IPS DF 19.7 (cell line): ENCODE measurements at places on chromosomes 2 and 18.

- DNase-seq: no peak
These were observed 45.8 kb upstream of the CDKL4 start for GRCh38 chr2:39289609-39290008.

DNA sequence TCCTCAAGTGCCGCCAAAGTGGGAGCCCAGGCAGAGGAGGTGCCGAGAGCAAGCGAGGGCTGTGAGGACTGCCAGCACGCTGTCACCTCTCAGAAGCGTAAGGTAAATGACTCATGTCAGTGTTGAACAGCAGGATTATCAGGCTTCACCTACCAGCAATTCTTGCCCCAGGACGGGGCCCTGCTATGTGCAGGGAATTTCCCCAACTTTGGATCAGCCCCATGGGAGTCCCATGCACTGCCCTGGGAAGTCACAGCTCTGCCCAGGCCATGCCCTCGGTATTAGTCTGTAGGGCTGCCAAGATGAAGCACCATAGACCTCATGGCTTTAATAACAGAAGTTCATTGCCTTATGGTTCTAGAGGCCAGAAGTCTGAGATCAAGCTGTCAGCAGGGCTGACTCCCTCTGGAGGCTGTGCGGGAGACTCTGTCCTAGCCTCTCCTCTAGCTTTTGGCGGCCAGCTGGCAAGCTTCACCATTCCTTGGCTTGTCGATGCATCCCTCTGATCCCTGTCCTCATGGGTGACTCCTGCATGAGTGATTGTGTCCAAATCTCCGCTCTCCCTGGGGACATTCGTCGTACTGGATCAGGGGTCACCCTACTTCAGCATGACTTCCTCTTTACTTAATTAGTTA lies 55.9 kb downstream of the TRPM8 start:
- DNase-seq: no peak

- DNase-seq: peak; percentile 17
These were observed 437.7 kb downstream of the SATB2 start for GRCh38 chr2:199019898-199020507.

GRCh38 chr2:167293943-167294775 lies 405.9 kb downstream of the XIRP2 start:
- no peak for DNase-seq

DNA sequence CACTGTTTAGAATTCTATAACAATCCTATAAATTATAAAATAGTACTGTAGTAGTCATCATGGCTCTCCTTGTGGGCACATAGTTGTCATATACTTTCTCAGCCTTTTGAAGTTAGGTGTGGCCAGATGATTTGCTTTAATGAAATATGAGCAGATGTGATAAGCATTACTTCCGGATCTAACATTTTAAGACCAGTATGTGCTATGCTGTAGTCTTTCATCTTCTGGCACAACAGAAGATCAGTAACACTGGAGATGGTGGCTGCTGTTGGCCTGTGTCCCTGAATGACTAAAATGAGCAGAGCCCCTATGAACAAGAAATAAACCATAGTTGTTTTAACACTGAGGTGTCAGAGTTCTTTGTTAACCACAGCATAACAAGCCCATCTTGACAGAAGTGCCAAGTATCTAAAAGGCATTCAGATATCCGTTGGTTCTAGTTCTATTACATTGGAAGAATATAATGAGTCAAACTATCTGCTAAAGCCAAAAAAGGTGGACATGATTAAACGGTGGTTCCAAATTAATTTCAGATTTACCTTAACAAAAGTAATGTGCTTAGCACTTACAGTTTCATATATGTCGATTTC lies 6.3 kb downstream of the MEX3C start:
- DNase-seq: no peak

GRCh38 chr18:37684590-37684989 lies 119.0 kb upstream of the CELF4 start:
- DNase-seq: no peak

GRCh38 chr2:128474962-128475361 lies 156.3 kb upstream of the HS6ST1 start:
- no peak for DNase-seq

GRCh38 chr2:119823734-119824334 lies 64.1 kb downstream of the PTPN4 start:
- no peak for DNase-seq

DNA sequence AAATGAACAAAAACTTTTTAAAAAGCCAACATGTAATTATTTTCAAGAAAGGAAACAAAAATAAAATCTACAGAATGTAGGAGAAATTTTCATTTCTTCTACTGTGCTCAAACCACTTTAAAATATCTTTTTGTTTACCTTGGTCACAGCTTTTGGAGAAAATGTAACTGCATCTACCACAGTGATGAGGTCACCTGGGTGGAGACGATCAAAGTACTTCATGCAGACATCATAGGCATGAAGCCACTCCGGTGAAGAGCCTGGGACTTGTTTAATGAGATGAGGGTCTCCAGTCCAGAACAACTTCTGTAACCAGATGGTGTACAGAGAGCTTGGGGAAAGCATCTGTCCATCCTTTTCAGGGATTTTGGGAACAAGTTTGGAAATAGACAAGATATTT lies 285.8 kb downstream of the NBAS start:
- no peak for DNase-seq

DNA sequence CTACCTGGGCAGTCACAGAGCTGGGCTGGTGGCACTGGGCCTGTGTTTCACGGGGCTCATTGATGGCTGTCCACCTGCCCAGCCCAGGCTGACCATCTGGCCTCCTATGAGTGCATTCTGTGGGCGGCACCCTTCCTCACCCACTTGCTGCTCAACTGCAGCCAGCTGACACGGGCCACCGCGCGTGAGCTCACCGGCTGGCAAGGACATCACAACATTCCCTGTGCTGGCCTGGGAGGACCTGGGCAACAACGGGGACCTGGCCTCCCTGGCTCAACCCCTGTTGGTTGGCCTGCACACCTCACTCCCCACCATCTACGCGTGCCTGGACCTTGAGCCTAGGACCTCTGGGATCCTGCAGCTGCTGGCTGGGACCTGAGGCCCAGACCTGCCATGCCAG lies 98.2 kb upstream of the DTNA start:
- no peak for DNase-seq

DNA sequence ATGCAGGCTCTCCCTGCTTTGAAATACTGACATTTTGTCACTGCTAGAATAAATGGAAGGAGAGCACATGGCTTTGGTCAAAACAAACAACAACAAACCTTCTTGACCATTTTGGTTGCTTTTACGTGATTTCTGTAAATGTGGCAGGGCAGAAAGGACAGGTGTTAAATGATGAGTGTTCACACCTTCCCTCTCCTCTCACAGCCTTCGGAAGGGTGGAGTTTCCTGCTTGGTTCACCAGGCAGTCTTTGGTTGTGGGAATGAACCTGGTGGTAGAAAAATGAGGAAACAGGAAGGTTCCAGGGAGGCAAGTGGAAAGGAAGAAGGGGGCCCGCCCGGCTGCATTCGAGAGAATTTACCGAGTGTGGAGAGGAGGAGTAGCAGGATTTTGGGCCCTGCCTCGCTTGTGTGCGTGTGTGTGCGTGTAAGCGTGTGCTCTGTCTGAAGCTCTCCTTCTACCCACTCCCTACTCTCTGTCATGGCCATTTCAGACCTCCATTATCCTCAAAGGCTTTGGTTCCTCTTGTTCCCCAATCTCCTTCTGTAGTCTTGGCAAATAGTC lies 23.7 kb upstream of the SPP2 start:
- no peak for DNase-seq

DNA sequence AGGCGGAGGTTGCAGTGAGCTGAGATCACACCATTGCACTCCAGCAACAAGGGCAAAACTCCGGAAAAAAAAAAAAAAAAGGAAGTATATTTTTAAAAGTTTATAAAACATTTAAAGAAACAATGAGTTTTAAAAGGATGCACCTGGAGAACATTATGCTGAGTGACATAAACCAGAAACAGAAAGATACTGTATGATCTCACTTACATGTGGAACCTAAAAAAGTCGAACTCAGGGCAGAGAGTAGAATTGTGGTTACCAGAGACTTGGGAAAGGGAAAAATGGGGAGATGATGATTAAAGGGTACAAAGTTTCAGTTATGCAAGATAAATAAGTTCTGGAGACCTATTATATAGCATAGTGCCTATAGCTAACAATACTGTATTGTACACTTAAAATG lies 52.8 kb upstream of the RTN4 start:
- no peak for DNase-seq

- DNase-seq: no peak
These were observed 61.4 kb upstream of the SIX3 start for GRCh38 chr2:44880125-44880483.

DNA sequence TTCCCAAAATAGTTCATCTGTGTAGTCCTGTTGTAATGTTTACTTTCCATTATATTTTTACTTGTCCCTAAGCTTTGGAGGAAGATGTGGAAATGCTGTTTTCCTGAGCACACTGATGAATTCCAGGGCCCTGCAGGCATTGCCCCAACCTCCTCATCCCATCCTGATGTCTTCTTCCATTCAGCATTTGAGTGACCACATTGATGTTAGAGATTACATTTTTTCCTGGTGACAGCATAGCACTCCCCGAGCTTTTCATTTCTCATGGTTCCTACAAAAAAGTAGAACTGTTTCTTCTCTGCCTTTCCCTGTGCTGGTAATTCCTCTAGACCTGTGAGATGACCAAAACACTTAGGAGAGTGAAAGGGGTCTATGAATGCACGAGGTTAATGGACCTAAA lies 4.8 kb downstream of the IL36A start:
- DNase-seq: no peak

DNA sequence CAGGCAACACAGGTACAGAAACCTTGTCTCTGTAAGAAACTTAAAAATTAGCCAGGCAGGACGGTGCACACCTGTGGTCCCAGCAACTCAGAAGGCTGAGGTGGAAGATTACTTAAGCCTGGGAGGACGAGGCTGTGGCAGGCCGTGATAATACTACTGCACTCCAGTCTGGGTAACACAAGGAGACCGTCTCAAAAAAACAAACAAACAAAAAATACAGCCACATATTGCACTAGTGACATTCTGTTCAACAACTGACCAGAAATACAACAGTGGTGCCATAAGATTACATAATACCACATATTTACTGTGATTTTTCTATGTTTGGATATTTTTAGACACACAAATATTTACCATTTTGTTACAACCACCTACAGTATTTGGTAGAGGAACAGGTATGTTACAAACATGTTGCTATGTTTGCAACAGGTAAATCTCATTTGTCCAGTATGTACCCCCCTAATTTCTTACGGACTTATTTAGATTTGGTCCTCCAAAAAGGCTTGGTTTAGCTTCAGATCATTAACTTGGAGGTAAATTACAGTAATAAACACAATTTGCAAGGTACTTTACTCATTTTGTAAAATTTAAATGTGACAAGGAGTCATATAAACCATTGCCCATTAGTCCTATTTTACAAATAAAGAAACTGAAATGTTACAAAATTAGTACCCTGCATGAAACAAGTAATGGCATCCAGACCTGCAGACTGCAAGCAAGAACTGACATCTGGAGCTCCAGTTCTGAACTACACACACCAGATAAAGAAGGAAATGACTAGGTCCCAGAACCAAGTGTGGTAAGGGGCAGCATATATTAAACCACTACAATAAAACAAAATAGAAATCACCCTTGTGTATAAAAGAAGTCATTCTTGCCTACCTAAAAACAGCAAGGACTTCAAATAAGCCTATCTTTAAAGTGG lies 36.8 kb downstream of the TRIP12 start:
- DNase-seq: no peak

- DNase-seq: no peak
These were observed 102.9 kb downstream of the KLHL29 start for GRCh38 chr2:23487735-23488492.

GRCh38 chr2:186024921-186025320 lies 286.3 kb downstream of the FSIP2 start:
- no peak for DNase-seq

- no peak for DNase-seq
These were observed 15.8 kb downstream of the HNRNPLL start for GRCh38 chr2:38586931-38587330.

- no peak for DNase-seq
These were observed 13.0 kb downstream of the VPS4B start for GRCh38 chr18:63409301-63409700.

GRCh38 chr2:174007010-174007409 lies 41.8 kb upstream of the SP3 start:
- no peak for DNase-seq

GRCh38 chr18:23133860-23134779 lies 1.2 kb upstream of the CABLES1 start:
- DNase-seq: peak; percentile 70

DNA sequence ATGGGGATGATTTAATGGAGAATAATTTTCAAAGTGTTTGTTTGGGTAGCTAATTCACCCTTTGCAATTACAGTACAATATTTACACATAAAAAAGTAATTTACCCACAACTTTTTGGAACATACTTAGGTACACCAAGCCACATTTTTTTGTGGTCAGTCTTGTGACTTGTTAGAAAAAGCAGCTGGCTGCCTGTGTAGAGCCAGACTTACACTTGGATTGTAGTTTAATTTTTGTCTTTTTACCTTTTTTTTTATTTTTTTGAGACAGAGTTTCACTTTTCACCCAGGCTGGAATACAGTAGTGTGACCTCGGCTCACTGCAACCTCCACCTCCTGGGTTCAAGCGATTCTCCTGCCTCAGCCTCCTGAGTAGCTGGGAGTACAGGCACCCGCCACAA lies 45.4 kb downstream of the RALBP1 start:
- DNase-seq: no peak

DNA sequence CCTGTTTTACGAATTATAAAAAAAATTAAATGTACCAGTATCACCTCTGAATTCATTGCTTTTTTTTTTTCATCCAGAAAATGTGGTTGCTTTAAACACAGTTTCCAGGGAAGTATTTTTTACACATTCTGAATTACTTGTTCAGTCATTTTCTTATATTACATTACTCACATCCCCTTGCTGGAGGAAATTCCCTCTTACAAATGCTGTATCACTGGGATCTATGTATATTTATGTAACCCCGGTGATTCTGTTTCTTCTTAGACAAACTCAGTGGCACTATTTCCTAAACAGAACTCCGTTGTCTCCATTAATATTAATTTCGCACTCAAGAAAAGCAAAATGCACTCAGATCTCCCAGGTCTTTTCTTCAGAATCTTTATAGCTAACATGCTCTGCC lies 1078.5 kb upstream of the ZEB2 start:
- DNase-seq: no peak

GRCh38 chr2:82781176-82781915 lies 1677.7 kb downstream of the SUCLG1 start:
- DNase-seq: no peak
